ENCODE measurements at places on chromosomes 2 and 18.

GRCh38 chr2:161990741-161991140 is 83.3 kb downstream of the DPP4 start:
- DNase-seq, result no peak

GRCh38 chr2:39981883-39982311 is 202.8 kb upstream of the THUMPD2 start:
- DNase-seq, result no peak

GRCh38 chr2:862355-862687 is 88.3 kb upstream of the SNTG2 start:
- DNase-seq, result no peak

- DNase-seq, result peak; percentile 49
These were observed 98.4 kb upstream of the NEUROD1 start for GRCh38 chr2:181778621-181779201.

DNA sequence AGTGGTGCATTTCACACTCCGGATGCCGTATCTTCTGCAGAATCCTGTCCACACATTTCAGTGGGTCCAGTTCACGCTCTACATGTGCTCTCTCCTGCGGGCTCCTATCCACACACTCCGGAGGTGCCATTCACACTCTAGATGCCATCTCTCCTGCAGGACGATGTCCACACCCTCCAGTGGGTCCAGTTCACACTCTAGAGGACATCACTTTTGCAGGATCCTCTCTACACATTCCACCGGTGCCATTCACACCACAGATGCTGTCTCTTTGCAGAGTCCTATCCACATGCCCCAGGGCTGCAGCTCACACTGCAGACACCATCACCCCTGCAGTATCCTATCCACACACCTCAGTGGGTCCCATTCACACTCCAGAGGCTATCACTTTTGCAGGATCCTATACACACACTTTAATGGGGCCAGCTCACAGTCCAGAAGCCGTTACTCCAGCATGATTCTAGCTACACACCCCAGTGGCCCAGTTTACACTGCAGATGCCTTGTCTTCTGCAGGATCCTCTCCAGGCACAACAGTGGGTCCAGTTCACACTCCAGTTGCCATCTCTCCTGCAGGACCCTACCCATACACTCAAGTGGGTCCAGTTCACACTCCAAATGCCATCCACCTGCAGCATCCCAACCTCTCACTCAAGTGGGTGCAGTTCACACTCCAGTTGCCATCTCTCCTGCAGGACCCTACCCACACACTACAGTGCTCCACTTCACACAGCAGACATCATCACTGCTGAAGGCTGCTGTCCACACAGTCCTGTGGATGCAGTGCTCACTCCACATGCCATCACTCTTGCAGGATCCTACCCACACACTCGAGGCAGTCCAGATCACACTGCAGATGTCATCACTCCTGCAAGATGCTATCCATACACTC is 2.1 kb upstream of the PXDN start:
- DNase-seq, result no peak

DNA sequence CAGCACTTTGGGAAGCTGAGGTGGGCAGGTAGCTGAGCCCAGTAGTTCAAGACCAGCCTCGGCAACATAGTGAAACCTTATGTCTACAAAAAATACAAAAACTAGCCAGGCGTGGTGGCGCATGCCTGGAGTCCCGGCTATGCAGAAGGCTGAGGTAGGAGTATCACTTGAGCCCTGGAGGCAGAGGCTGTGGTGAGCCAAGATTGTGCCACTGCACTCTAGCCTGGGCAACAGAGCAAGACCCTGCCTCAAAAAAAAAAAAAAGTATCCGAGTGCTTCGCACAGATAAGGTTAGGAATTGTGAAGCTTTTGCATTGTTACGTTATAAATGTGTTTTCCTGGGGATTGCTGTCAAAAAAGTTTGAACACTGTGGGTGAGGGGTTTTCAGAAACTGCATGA is 4.1 kb downstream of the CTDSP1 start:
- no peak for DNase-seq

- DNase-seq, result no peak
These were observed 47.3 kb upstream of the TMEM200C start for GRCh38 chr18:5942591-5942990.

DNA sequence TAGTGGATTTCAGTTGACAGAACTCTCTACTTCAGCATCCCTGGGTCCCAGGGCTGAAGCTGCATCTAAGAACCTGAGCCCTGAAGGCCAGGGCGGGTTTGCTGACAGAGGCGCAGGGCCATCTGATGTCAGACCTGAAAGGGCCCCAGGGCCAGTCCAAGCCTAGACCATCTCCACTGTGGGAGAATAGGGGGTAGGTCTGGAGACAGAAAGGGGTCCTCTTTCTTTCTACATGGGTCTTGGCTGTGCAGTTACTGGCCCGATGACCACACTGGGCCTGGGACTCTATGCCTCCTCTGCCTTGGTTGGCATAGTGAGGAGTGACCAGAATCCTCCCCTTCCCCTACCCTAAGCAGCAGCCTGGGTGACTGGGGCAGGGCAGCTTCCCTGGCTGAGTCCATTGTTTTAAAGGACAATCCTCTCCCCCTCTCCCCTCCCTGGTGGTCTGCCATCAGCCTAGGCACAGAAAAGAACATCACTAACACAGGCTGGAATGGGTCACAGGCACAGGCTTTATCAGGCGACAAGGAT is 34.5 kb downstream of the HS1BP3 start:
- DNase-seq, result no peak

- no peak for DNase-seq
These were observed 263.8 kb downstream of the HNMT start for GRCh38 chr2:138228101-138228500.

DNA sequence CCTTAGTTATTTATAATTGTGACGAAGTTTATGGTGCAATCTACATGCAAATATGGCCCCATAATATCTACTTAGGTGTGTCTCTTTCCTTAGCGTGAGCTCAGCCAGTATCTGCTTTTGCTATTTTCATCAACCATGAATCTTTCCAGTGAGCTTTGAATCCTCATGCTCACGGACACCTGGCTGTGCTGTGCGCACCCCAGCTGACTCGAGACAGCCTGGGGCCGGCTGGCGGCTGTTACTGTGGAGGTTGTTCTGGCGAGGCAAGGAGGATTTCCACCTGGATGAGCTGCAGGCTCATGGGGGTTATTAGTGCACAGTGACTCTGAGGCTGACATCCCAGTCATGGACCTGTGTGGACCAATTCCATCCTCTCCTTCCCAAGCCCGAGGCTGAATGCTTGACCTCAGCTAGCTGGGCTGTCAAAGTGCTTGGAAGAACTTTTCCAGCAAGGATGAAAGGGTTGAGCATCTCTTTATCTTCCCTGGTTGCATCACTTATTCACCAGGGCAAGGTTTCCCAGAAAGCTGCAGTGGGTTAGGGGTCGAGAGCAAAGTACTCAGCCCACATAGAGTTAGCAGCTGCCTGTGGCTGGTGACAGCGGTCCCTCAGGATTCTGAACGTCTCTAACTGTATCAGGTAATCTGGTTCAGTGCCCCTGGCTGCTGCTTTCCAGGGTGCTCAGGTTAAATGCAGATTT is 141.7 kb downstream of the ARL4C start:
- DNase-seq, result no peak

- DNase-seq, result no peak
These were observed 72.5 kb downstream of the GPR39 start for GRCh38 chr2:132489150-132489549.

GRCh38 chr2:137420744-137421143 is 543.5 kb upstream of the HNMT start:
- no peak for DNase-seq

GRCh38 chr2:239240414-239240881 is 160.4 kb downstream of the HDAC4 start:
- DNase-seq, result no peak

GRCh38 chr2:157897106-157897971 is 21.2 kb upstream of the ACVR1 start:
- no peak for DNase-seq
